ENCODE measurements at places on chromosomes 16 and 17.

DNA sequence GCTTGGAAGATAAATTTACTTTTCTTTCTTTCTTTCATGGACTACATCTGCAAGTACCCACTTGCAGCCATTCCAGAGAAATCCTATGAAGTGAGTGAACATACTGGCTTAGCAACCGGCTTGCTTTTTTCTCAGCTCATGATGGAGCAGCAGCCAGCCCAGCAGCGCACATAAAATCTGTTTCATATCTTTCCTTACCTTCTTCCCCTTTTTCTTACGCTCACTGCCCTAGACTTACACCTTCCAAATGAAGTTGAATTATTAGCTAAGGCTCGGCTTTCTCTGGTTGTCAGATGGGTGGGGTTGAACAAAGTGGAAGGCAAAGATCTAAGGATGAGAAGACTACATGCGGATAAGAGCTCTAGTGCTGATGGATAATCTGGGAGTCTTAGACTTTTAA, 13.9 kb upstream of the ABCA8 start:
- no peak for DNase-seq

- DNase-seq: no peak
These were observed 696.8 kb upstream of the SOX9 start for GRCh38 chr17:71423871-71424546.

GRCh38 chr17:13862346-13862745, 207.0 kb upstream of the COX10 start:
- DNase-seq: no peak

GRCh38 chr16:10137341-10137740, 44.9 kb downstream of the GRIN2A start:
- no peak for DNase-seq

- no peak for DNase-seq
These were observed 5.5 kb downstream of the LIMD2 start for GRCh38 chr17:63694229-63694949.

DNA sequence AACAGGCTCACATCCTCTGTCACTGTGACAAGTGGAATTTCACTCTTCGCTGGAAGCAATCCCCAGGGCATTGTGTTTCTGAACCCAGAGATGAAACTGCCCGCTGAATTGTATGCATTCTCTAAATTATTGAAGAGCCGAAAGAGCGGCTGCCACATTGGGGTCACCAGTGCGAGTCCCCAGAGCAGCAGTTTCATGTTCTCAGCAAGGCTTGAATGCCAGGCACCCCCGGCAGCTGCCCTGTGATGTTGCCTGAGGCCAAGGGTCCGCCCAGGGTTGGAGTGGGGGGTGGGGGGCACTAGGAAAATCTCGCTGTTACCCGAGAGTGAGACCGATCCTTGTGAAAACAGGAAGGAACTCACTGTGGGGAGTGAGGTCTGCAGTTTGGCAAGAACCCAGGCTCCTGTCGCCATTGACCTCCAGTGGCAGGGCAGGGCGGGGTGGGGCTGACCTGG, 20.7 kb upstream of the BCAR1 start:
- no peak for DNase-seq

DNA sequence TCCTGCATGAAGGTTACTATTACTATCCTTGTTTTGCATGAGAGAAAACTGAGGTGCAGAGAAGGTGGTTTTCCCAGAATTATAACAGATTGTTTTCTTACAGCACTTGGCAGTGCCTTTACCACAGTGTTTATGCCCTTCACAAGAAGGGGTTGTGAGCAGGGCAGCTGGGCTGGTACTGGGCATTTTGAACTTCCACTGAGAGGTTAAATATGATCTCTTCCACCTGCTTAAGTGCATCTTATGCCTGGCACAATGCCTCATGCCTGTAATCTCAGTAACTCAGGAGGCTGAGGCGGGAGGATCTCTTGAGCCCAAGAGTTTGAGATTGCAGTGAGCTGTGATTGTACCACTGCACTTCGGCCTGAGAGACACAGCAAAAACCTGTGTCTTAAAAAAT, 36.2 kb downstream of the NDE1 start:
- no peak for DNase-seq

DNA sequence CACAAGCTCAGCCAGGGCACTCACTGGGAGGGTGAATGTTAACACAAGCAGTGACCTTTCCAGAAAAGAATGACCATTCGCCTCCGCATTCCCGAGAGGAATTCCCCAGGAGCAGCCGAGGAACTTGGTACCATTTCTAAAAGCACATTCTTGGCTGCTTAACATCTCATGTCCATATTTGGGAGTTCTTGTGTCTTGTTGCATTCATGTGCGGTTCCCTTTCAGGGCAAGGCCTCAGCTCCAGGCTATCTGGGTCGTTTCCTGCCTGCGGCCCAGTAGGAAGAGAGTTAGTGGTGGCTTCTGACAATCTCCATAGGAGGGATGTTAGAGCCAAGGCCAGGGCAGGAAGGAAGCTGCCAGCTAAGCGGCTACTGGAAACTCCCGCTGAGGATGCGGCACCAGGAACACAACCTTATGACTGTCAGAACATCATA, 27.8 kb upstream of the MEAK7 start:
- DNase-seq: no peak

DNA sequence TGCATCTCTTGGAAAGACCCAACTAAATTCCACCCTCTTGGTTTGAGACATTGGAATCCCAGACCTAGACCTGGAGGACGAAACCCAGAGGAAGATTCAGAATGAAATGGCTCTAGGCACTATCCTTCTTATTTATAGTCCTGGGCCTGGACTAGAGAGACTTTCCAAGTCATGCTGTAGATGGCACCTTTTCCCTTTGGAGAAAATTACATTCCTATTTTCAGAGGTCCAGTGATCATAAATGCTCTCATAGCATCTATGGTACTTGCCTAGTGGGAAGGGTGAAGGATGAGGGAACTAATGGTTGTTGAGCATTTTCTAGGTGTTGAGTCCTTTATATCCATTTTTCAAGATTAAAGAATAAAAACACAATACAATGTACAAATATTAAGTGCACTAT, 37.1 kb downstream of the SPACA3 start:
- DNase-seq: no peak

- no peak for DNase-seq
These were observed 258.2 kb downstream of the PARN start for GRCh38 chr16:14371778-14372431.

GRCh38 chr17:66386498-66387351, 84.3 kb downstream of the PRKCA start:
- no peak for DNase-seq

GRCh38 chr16:31377210-31377903, 15.8 kb upstream of the ITGAD start:
- no peak for DNase-seq

GRCh38 chr17:6473128-6473767, 29.0 kb downstream of the PIMREG start:
- peak; percentile 50 for DNase-seq

- DNase-seq: no peak
These were observed 1332.3 kb downstream of the CDH11 start for GRCh38 chr16:63789603-63790002.

GRCh38 chr17:9151091-9151490, 129.8 kb downstream of the NTN1 start:
- no peak for DNase-seq

- no peak for DNase-seq
These were observed 825 bp downstream of the RPTOR start for GRCh38 chr17:80545499-80545826.

GRCh38 chr16:89332243-89332901, 114.9 kb downstream of the ZNF778 start:
- DNase-seq: no peak

GRCh38 chr16:58451265-58451689, 48.7 kb upstream of the NDRG4 start:
- DNase-seq: no peak

GRCh38 chr17:82281502-82282238, 8.2 kb upstream of the CSNK1D start:
- no peak for DNase-seq

DNA sequence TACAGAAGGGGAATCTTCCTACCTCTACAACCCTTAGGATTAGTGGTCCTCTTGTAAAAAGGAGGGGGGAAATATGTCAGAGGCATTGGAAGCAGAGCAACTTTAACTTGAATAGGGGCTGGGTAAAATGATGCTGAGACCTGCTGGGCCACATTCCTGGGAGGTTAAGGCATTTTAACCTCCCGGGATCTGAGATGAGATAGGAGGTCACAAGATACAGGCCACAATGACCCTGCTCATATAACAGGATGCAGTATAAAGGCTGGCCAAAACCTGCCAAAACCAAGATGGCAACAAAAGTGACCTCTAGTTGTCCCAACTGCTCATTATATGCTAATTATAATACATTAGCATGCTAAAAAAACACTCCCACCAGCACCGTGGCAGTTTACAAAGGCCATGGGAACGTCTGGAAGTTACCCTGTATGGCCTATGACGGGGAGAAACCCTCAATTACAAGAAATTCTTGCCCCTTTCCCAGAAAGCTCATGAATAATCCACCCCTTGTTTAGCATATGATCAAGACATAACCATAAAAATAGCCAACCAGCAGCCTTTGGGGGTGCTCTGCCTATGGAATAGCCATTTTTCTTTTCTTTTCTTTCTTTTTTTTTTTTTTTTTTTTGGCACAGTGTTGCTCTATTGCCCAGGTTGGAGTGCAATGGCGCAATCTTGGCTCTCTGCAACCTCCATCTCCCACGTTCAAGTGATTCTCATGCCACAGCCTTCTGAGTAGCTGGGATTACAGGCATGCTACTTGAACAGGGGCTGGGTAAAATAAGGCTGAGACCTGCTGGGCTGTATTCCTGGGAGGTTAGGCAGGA, 6.2 kb upstream of the C1QTNF1 start:
- no peak for DNase-seq

GRCh38 chr16:81315271-81316175, 761 bp downstream of the GAN start:
- DNase-seq: peak; percentile 17

GRCh38 chr17:57092171-57092570, 7.1 kb downstream of the AKAP1 start:
- DNase-seq: no peak

DNA sequence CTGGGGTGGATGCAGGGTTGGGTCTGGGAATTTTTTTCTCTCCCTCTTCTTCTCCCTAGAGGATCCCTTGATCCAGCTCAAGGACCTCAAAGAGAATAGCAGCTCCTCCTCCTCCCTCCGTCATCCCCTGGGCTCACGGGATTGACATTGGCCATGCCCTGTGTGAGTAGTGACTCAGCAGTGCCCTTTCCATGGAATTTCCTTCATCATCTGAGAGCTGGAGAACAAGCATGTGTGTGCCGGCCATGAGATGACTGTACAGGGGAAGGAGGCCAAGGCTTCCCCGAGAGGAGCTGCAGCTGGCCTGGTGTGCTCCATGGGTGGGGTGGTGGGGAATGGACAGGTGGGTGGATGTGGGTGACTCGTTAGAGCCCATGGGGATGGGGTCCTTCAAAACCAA, 8.9 kb upstream of the WSCD1 start:
- no peak for DNase-seq

DNA sequence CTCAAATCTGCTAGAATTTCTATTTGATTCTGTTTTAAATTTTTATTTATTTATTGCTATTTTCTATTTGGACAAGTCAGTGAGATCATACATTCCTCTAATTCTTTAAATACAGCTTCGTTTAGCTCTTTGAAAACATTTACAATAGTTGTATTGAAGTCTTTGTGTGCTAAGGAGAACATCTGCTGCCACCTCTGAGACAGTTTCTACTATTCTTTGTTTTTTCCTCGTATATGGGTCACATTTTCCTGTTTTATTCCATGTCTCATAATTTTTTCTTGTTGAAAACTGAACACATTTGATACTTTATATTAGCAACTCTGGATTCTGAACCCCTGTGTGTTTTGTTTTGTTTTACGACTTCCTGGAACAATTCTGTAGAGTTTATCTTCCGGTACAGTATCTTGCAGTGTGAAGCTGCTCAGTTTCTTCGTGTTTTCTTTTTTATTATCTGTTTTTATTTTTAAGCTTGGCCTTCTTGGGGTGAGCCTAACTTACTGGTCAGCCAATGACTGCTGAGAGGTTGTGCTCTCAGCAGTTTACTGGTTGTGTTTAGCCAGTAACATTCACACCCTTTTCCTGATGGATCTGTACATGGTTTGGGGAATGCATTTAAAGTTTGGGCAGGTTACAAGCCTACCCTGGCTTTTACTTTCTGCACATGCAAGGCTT, 99.0 kb downstream of the CA4 start:
- no peak for DNase-seq

DNA sequence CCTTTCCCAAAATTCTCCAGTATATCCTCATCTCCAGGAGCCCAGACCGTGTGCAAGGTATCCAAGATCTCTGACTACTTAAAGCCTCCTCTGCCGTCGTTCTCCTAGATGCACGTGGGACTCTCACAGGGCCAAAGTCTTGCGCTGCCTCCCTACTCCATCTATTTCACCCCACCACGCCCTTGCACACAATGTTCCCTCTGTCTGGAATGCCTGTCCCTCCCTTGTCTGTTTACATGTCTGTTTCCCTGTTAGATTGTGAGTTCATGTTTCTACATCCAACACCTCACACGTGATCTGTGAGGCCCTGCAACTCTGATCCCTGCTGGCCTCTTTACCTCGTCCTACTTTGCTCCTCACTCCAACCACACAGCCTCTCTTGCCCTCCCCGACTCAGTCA, 4.9 kb upstream of the FZD2 start:
- no peak for DNase-seq

GRCh38 chr17:6561446-6561845, 5.1 kb upstream of the PITPNM3 start:
- no peak for DNase-seq

GRCh38 chr16:15434079-15434424, 336 bp upstream of the BMERB1 start:
- DNase-seq: no peak

- peak; percentile 59 for DNase-seq
These were observed 1.2 kb downstream of the GPR142 start for GRCh38 chr17:74368341-74369081.

DNA sequence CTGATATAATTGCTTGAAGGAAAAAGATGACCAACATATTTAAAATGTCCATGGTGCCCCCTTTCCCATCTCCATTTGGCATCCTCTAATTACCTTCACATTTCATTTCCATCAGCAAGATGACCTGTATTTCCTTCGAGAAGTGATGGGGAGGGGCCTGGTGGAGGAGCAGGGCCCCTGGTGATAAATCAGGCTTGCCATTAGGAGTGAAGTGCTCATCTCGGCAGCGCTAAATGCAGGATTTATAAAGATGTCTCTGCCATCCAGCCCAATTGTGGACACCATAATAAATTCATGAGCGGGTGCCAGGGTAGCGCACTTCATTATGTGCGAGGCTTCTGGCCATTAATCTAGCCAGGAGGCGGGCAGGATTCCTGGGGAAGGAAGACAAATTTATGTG, 101.5 kb upstream of the IRX6 start:
- DNase-seq: no peak

DNA sequence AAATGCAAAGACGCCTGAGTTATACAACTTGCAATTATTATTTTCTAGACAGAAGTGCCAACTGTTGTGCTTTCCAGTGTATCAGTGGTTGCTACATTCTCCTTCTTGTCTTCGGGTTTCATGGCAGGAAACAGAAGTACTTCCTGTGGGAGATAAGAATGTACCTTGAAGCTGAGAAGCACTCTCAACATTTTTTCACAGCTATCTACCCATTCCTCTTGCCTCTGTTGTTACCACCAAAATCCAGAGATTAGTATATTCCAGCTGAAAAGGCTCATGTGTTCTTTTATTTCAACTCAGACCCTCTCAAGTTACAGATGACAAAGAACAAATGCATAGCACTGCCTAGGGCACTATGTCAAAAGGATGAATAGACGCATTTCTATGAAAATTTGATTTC, 4.8 kb upstream of the ADAT1 start:
- DNase-seq: no peak
